ENCODE measurements at places on chromosomes 12 and 14.

GRCh38 chr12:122293081-122293480 is 26.8 kb upstream of the VPS33A start:
- DNase-seq: no peak

- DNase-seq: no peak
These were observed 2.3 kb downstream of the CORO1C start for GRCh38 chr12:108728820-108729611.

GRCh38 chr12:14959126-14959440 is 2.3 kb downstream of the ARHGDIB start:
- DNase-seq: no peak

DNA sequence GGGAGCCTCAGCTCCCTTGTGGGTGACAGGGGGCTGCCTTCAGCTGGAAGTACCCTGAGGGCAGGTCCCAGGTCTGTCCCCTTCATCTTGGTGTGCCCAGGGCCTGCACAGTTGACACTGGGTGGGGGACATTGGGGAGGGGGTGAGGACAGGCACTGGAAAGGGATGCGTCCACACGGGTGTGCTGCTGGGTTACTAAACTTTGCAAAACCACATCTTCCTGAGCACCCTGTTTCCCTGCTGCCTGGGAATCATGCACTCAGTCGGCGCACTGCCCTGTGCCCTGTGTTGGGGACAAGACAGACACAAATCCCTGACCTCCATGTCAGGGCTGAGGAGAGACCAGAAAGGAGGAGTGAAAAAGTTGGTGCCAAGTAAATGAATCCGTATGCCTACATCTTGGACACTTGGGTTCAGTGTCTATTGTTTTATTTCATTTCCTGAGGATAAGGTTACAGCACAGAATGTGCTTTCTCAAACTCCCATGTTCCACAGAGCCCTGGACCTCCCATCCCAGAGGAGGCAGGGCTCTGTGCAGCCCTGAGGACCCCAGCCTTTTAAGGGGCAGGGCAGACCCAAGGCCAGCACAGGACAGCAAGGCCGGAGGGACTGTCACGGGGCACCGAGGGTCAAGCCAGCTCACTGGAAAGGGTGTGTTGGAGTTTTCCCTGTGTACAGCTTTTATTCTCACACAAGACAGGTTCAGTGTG is 2.9 kb upstream of the SLC25A29 start:
- DNase-seq: no peak

DNA sequence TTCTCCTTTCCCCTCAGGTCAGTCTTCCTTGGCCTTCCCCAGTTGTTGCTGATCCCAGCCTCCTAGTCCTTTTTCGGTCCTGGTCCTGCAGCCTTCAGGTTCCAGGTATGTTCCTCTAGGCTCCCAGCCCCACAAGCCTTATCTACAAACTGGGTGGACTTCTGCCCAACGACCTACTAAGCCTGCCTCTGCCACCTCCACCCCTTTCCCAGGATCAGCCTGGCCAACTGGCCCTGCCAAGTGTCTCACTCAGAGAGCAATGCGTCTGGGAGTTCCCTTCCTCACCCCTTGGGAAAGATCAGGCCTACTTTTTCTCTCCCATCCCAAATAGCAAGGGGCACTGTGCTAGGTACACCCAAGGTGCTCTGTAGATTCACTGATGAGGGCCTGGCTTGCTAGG is at the start of gene SERPINA12:
SERPINA12 (minus strand) TSS at position 114 of the 400 bp plus-strand sequence. CDS start 11,072 bp downstream, outside the sequence.
- DNase-seq: no peak

- no peak for DNase-seq
These were observed 835 bp upstream of the ABHD4 start for GRCh38 chr14:22597265-22597664.

GRCh38 chr12:3869865-3870264 is 3.3 kb downstream of the PARP11 start:
- no peak for DNase-seq

- no peak for DNase-seq
These were observed 3.4 kb upstream of the FBXO34 start for GRCh38 chr14:55267820-55268219.

GRCh38 chr12:50999093-50999492 is 27.1 kb downstream of the SLC11A2 start:
- DNase-seq: no peak

GRCh38 chr12:92784797-92785562 is 82.2 kb downstream of the PLEKHG7 start:
- no peak for DNase-seq

- no peak for DNase-seq
These were observed 268.2 kb downstream of the ADGRD1 start for GRCh38 chr12:131221957-131222328.

DNA sequence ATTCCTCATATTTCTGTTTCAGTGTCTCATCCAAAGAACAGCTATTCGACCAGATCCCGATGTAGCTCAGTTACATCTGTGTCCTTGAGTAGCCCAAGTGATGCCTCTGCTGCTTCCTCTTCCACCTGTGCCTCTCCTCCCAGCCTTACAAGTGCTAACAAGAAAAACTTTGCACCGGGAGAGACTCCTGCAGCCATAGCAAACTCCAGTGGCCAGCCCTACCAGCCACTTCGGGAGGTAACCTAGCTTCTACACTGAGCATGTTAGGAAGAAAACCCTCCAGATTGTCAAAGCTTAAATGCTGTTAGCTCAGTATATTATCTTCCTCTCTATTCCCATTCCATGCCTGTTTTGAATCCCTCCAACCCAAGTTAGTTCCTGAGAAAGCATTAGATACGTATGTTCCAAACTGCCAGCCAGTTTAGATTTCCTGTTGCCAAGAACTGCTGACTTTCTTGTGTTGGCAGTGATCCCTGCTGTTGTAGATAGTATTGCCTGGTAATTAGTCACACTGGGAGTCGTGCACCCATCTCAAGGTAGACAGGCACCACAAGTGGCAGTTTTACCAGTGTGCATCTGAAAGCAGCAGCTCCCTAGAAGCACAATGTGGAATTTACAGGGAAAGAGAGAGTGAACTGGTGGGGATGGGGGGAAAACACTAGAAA is 14.0 kb upstream of the KCNH3 start:
- no peak for DNase-seq

GRCh38 chr14:71734076-71734475 is 198.2 kb upstream of the RGS6 start:
- no peak for DNase-seq

GRCh38 chr14:77649326-77649725 is 32.9 kb upstream of the SPTLC2 start:
- no peak for DNase-seq

DNA sequence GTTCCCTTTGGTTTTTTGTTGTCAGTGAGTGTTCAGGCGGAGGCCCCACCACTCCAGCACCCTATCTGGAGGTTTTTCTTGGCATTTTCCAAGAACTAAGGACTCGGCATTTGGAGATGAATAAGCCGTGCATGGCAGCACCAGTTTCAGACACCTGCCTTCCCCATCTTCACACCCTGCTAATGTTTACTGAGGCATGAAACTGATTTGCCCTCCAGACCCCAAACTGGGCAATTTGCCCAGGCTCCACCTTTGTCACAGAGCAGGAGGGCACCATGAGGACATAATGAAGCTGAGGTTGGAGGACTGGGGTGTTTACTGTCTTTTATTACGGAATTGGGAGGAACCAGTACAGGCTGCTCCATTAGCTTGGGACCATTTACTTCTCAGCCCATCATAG is 113.4 kb downstream of the LGMN start:
- no peak for DNase-seq

All from thoracic aorta (tissue), 2 donors.